ENCODE measurements at places on chromosomes 1 and 21. TPM values are rescaled to one million over a fixed set of nuclear protein-coding genes. Genes with fewer than 3 reads are reported as not detected.

- DNase-seq, result no peak
- no peak overlapping the region for H3K4me3 ChIP-seq
- H3K27me3 ChIP-seq, result peaks cover 4% of the 10 kb centered on the region
- H3K27ac ChIP-seq, result no peak overlapping the region
Measured at GRCh38 chr1:53721088-53721487, 17.9 kb downstream of the GLIS1 start.

DNA sequence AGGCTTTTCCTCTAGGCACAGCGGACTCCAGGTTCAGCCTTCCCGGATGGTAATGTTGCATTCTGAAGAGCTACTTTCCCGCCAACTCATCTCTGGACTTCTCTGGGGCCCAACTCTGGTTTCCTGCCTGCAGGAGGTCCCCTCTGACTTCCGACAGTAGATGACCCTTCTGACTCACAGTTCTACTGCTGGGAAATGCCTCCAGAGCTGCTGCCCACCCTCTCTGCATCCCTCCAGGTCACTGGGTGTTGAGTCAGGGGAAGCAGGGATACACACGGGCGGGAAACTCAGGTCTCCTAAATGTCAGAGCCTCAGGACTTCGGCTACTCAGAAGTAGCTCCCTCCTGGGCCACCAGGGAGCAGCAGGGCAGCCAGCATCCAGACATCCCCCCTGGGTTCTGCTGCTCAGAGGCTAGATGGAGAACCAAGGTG is 2.1 kb upstream of the KIF21B start:
- peaks cover 2% of the 10 kb centered on the region for H3K4me1 ChIP-seq
- H3K27ac ChIP-seq, result no peak overlapping the region
- no peaks in the 10 kb centered on the region for H3K36me3 ChIP-seq
- no peak overlapping the region for H3K4me3 ChIP-seq

DNA sequence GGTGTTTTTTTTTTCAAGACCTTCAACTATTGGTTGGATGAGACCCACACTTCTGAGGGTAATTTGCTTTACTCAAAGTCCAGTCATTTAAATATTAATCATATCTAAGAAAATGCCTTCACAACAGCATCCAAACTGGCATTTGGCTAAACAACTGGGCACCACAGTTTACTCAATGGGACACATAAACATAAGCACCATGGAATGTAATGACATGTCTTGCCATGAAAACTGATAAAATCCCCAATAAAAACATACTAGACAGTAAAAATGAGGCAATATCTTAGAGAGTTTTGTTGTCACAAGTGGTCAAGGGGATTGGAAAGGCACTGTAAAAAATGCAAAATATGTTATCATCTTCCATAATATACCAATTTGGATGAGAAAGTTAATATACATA is 838.8 kb upstream of the ADAMTS5 start:
- no peaks in the 10 kb centered on the region for H3K36me3 ChIP-seq
- H3K27ac ChIP-seq, result peak overlapping the region; percentile 40
- H3K4me3 ChIP-seq, result no peak overlapping the region
- H3K27me3 ChIP-seq, result no peaks in the 10 kb centered on the region
- DNase-seq, result no peak

DNA sequence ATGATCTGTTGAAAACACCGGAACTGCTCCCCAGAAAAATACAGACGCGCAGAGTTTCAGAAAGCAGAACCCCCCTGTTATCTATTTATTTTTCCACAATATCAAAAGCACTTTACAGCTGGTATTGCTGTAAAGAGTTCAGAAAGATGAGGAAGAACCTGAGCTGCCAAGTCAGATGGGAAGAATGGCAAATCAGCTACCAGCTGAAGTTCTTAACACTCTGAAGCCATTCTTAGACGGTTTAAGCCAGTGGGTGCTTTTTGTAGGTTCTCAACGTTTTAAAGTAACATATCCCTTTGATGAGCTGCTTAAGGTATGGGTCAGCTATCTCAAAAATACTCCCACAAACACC is 714 bp upstream of the AKIRIN1 start:
- no peaks in the 10 kb centered on the region for H3K27me3 ChIP-seq
- peaks cover 14% of the 10 kb centered on the region for H3K4me1 ChIP-seq
- no peaks in the 10 kb centered on the region for H3K36me3 ChIP-seq
- peak; percentile 23 for DNase-seq
- H3K27ac ChIP-seq, result peak overlapping the region; percentile 93
- H3K4me3 ChIP-seq, result peak overlapping the region; percentile 57

GRCh38 chr1:109786112-109786480 is 22.4 kb upstream of the EPS8L3 start:
- no peaks in the 10 kb centered on the region for H3K27me3 ChIP-seq
- no peak overlapping the region for H3K27ac ChIP-seq
- DNase-seq, result no peak
- no peaks in the 10 kb centered on the region for H3K36me3 ChIP-seq
- peaks cover 31% of the 10 kb centered on the region for H3K4me1 ChIP-seq

GRCh38 chr1:161020509-161021164 is at the start of gene F11R:
TSS of gene F11R (minus strand) at chr1:161021152. CDS start at chr1:161021073, 79 bp downstream.
- peaks cover 17% of the 10 kb centered on the region for H3K4me1 ChIP-seq
- DNase-seq, result peak; percentile 90
- H3K27me3 ChIP-seq, result no peaks in the 10 kb centered on the region
- H3K27ac ChIP-seq, result peak within 1 kb of the TSS; percentile 99

DNA sequence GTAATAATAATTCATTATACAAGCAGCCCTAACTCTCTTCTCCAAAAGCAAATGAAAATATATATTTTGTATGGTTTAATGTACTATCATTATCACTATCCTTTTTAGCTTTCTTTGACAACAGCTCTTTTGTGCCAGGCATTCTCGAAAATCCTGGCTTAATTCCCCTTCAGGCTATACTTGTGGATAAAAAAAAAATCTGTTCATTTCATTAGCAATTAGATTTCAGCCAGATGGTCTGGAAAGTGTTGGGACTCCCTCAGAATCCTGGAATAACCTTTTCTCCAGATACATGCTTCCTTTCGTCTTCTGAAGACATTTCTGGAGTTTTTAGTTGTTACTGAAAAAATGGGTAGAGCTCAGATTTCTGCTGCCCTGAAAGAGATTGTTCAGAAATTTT is 83.4 kb upstream of the PLPPR4 start:
- H3K4me3 ChIP-seq, result no peak overlapping the region
- H3K27ac ChIP-seq, result no peak overlapping the region
- H3K27me3 ChIP-seq, result no peaks in the 10 kb centered on the region
- no peaks in the 10 kb centered on the region for H3K4me1 ChIP-seq
- no peaks in the 10 kb centered on the region for H3K36me3 ChIP-seq

- H3K36me3 ChIP-seq, result no peaks in the 10 kb centered on the region
- H3K4me3 ChIP-seq, result no peak overlapping the region
- H3K27ac ChIP-seq, result no peak overlapping the region
- H3K27me3 ChIP-seq, result no peaks in the 10 kb centered on the region
- DNase-seq, result no peak
Measured at GRCh38 chr1:75342786-75343185, 208.6 kb downstream of the LHX8 start.

- H3K4me1 ChIP-seq, result no peaks in the 10 kb centered on the region
- no peak for DNase-seq
- no peaks in the 10 kb centered on the region for H3K27me3 ChIP-seq
- H3K36me3 ChIP-seq, result no peaks in the 10 kb centered on the region
Measured at GRCh38 chr21:26925122-26925521, 41.8 kb downstream of the ADAMTS5 start.

WDR26 gene
- total RNA-seq, result 63.4 TPM

LCE2B gene
- not detected for total RNA-seq

TMEM82 gene
- 10.7 TPM for total RNA-seq

Data from hepatocyte (in vitro differentiated cells).